Fibroblast of the aortic adventitia (primary cell): ENCODE measurements at places on chromosomes 7 and 10. TPM values are rescaled to one million over a fixed set of nuclear protein-coding genes. Genes with fewer than 3 reads are reported as not detected.
A peak's percentile ranks its signal among the peaks of the same experiment; 100 is the strongest.

DNA sequence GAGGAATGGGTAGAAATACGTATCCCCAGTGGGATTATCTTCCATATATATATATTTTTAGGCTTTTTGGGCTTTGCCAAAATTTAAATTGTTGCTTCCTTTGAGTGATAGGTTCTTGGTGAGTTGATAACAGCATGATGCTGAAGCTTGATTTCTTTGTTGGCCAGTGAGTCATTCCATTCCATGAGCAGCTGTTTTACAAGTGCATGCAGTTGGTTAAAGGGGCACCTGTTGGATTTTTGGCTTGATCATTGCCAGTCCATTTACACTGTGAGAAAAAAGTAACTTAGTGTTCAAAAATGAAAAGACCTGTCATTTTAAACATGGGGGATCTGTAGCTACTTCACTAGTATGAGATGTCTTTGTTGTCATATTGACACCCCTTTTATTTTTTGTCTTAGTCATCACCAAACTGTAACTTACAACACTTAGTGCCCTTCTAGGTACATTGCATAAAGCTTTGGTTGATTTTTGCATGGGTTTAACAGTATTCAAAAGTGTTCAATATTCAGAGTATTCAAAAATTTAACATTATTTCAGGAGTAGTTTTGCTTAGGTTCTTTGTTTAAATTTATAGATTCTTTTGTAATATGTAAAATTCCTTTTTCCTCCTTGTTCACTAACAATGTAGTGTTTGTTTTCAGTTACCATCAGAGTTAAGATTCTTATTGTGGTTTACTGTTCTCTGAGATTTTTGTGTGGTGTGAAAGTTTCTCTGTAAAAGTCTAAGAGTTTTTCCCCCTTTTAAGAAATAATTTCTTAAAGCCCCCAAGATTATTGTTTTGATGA is 8.8 kb downstream of the AKAP9 start:
- DNase-seq: peak; percentile 21

The FEZF1 gene
- not detected in 2 replicates for total RNA-seq

DNA sequence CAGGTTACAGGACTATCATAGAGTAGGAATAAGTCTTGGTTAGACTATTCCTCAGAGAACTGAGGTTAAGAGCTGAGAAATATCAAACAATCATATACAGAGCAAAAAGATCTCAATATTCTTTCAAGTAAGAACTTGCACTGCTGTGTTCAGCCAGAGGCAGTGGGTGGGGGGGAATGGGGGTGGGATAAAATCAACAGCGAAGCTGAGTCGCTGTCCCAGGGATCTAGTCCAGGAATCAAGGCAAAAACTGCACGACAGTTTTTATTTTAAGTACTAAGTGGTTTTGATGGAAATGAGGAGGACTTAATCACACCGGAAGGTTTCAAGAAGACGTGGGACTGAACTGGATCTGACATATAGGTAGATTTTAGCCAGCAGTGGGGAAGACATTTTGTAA is 159.1 kb downstream of the SRPK2 start:
- DNase-seq: no peak

DNA sequence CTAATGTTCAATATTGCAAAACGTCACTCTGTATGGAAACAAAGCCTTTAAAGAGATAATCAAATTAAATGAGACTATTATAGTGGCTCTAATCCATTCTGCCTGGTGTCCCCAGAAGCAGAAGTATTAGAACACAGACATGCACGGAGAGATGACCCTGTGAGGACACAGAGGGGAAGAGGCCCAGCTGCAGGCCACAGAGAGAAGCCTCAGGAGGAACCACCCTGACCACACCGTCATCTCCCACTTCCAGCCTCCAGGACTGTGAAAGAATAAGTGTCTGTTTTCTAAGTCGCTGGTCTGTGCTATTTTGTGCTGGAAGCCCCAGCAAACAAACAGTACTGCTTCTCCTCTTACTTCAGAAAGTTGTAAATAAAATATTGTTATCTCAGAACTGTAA is 283.5 kb upstream of the ADARB2 start:
- no peak for DNase-seq

The CDK1 gene
- 0.90 and 82.9 TPM in 2 replicates for total RNA-seq

DNA sequence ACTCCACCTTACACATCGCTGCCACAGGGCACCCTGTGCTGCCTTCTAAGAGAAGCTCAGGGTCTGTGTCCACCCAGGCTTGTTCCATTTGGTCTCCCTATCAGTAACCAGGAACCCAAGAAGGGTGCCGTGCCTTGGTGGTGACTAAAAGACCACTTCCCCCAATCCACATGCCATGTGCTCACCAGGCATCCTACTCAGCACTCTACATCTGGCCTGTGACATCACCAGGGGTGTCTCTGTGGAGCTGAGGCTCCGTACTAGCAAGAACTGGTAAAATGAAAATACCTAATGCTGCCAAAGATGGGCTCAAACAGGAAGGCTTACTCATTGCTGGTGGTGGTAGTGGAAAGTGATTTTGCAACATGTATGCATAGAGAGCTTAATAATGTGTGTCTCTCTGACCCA is 19.0 kb upstream of the C10orf71 start:
- peak; percentile 45 for DNase-seq

The MAD1L1 gene
- 22.9 and 133 TPM in 2 replicates for total RNA-seq

GRCh38 chr10:46002916-46003693 is 27.3 kb downstream of the NCOA4 start:
- DNase-seq: no peak

DNA sequence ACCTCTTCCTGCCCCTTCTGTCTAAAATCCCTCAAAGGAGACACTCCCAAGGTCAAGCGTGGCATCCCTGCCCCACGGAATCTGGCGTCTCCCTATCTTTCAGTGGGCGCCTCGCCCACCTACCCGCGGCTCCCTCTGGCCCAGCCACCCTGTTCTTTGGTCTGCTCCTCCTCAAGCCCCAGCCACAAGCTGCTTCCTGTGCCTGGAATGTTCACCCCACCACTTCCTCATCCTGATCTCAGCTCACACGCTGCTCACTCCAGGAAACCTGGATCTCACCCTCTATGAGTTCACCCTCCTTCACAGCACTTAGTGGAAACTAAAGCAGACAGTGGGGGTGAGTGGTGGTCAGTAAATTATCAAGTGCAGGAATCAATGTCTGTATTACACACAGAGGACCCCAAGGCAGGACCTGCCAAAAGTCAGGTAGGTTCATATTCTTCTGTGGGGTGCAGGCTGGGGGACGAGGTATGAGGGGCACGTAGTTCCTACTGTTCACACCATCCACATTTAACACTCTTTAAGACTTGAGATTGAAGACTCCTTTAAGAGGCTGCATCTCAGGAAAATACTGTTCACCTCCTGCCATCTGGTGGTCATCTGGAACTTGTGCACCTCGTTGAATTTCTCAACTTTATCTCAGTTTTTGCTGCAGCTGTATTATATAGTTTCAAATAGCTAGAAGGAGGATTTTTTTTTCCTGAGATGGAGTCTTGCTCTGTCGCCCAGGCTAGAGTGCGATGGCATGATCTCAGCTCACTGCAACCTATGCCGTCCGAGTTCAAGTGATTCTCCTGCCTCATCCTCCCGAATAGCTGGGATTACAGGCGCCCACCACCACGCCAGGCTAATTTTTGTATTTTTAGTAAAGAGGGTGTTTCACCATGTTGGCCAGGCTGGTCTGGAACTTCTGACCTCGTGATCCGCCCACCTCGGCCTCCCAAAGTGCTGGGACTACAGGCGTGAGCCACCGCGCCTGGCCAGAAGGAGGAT is 166.6 kb downstream of the ARHGAP21 start:
- DNase-seq: peak; percentile 88

The KNDC1 gene
- under 0.01 and 0.41 TPM in 2 replicates for total RNA-seq

- DNase-seq: peak; percentile 51
These were observed 2.4 kb downstream of the CD36 start for GRCh38 chr7:80640846-80641245.

GRCh38 chr10:108568824-108569223 is 1354.5 kb downstream of the XPNPEP1 start:
- no peak for DNase-seq

- no peak for DNase-seq
These were observed 29.5 kb downstream of the SMNDC1 start for GRCh38 chr10:110275128-110275729.

DNA sequence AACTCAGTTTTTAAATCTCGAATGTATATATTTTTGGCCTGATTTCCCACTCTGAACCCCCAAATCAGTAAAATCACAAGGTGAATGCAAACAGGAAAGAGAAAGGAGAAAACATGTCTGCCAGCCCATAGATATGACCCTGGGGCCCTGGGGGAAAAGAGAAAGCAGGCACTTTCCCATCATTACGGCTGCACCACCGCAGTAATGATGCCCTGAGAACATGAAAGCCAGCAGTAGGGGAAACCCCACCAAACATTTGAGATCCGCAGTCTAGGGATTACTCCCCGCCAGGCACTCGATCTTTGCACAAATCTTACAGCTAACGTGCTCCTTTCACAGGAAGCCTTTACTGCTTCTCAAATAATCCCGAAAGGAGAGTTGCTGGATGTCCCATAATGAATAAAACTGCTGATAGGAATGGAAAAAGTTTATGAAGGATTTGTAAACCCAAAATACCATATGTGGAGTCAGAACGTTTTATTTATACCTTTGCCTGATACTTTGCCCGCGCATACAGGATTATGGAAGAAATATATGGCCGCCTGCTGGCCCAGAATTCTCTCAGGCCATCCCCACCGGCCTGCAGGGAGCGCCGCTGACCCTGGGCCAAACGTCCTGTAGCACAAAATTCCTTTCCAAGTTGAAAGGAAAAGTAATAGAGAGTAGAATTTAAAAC is 180.0 kb upstream of the INHBA start:
- no peak for DNase-seq

The PLPP4 gene
- 7.5 TPM in 1 of 2 replicates, not detected in the other for total RNA-seq

DNA sequence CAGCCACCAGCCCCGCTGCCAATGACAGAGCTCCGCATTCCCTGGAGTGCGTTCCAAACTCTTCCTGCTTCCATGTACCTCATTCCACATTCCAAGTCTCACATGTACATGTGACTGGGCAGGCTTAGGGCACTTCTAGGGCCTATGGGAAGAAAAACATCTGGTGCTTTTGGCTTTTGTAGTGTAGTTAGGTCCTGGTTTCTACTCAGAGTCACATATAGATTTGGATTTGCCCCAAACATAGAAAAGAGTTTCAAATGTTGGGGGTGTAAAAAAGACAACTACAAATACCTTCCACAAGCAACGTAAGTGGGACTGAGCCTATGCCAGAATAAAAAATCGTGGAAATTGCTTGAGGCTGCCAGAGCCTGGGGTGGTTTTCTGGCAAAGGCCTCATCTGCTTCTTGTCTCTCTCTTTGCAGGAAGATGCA is 84.1 kb downstream of the ZNF467 start:
- peak; percentile 67 for DNase-seq

GRCh38 chr7:20407585-20408466 is 77.1 kb downstream of the ITGB8 start:
- DNase-seq: peak; percentile 81

The WASL gene
- 12.8 and 31.9 TPM in 2 replicates for total RNA-seq

DNA sequence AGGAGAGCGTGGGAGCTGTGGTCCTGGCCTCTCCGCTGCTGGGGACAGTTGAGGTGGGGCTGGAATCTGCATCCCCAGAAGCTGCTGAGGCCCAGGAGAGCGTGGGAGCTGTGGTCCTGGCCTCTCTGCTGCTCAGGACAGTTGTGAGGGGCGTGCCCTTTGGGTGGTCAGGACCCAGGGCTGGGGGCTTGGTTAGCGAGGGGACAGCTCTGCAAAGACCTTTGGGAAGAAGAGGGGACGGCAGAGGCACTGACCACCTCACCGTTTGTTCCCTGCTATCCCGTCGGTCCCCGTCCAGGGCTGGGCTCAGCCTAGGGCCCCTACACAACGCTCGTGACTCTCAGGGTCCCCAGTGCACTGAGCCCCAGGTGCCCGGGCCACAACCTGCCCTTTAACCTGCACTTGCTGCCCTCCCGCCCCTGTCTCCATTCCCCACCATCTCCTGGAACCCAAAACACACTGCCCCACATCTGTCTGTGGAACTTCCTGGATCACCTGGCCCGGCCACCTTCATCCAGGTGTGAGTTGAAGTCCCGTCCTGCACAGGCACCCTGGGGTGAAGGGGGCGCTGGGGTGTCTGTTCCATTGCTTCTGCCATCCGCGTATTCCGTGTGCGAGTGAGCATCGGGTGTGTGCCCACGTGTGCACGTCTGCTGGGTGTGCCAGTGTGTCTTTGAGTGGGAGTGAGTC is 14.1 kb downstream of the FOXL3 start:
- DNase-seq: no peak

DNA sequence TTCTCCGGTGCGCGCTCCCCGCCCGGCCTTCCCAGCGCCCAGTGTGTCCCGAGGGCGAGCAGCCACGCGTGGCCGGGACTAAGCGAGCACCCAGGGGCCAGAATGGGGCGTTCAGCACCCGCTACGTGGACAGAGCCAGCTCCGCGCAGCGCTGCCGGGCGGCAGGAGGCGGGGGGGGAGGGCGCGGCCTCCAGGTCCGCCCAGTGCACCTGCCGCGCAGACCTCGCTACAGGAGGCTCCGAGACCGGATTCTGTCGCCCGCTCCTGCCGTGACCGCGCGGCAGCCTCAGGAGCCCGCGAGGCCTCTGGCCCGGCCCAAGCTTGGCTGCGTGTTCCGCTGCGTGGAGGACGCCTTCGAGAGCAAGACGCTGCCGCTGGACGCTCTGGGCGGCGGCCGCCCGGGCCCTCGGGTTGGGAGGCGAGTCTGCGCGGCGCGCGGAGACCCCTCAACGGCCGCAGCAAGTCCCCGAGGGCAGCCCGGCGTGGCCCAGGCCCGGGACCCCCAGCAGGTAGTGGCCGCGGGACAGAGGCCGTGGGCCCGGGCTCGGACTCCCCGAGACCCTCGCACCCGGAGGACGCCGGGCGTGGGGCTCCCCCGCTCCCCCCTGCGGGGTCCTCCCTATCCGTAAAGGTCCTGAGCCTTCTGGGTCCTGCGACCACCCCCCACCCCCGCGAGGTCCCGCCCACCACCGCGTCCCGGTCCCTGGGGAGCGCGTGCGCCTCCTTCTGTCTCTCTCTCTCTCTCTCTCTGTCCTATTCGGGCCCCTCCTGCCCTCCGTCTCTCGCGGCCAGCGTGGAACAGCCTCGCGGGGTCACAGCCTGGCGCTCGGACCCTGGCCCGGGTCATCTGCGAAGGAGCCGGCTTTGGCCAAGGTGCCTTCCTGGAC is 904 bp upstream of the DPYSL4 start:
- peak; percentile 12 for DNase-seq

- no peak for DNase-seq
These were observed 65.2 kb downstream of the DLG5 start for GRCh38 chr10:77861366-77861765.

The ARHGEF35 gene
- 1.1 and 2.7 TPM in 2 replicates for total RNA-seq

The GRID2IP gene
- not detected in 2 replicates for total RNA-seq

- no peak for DNase-seq
These were observed 127.3 kb upstream of the PRKCQ start for GRCh38 chr10:6707352-6707751.

The SSC4D gene
- total RNA-seq: 0.36 and 1.5 TPM in 2 replicates

The GOLGA7B gene
- not detected in 2 replicates for total RNA-seq

DNA sequence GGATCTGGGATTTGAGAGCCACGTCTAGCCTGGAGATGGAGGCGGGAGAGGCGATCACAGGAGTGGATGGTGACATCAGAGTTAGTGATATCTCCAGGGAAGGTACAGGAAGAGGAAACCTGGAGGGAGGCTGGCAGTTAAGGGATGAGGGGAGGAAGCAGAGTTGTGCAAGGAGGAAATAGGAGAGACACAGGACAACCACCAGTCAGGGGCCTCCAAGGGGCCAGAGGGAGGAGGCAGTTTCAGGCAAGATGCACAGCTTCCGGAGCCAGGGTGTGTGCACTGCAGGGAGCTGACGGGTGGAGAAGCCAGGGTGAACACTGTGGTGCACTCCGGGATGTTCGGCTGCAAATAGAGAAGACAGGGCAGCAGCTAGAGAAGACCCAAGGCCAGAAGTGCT is 141.2 kb downstream of the GLI3 start:
- DNase-seq: no peak

GRCh38 chr7:140977741-140978140 is 37.0 kb downstream of the MRPS33 start:
- DNase-seq: no peak
